ENCODE measurements at places on chromosomes 1 and 21.

GRCh38 chr1:233518344-233518743, 95.6 kb upstream of the KCNK1 start:
- no peak for DNase-seq

- no peak for DNase-seq
These were observed 663 bp upstream of the GBP6 start for GRCh38 chr1:89363196-89363595.

DNA sequence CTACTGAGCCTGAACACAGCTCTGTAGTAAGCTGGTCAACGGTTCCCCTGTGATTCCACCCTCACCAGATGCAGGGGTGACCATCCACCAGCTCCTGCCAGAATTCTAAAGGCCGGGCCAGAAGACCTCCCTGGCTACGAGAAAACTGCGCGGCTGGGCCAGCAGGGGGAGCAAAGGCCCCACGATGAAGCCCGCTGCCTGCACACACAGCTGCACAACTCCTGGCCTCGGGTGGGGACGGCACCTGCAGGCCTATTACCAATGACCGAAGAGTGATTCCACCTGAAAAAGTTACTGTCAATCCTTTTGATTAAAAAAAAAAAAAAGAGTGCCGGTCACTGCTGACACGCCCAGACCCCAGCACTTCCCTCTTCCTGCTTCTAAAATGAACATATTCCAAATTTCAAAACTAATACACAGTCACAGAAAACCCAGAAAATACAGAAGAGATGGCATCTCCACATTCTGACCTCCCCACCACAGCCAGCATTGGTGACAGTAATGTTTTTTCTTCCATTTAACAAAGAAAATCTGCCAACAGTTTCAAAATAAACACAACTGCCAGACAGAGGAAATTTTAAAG, 49.8 kb upstream of the RIPK4 start:
- DNase-seq: peak; percentile 72

GRCh38 chr1:223199094-223199647, 56.1 kb upstream of the TLR5 start:
- DNase-seq: no peak

GRCh38 chr1:33399375-33399774, 31.5 kb downstream of the PHC2 start:
- DNase-seq: no peak

GRCh38 chr1:69743146-69743545, 175.4 kb downstream of the LRRC7 start:
- no peak for DNase-seq

Measured in CD4-positive, alpha-beta T cell treated with Interleukin-17A for 4 hours (primary cell).